ENCODE measurements at places on chromosomes 11 and 22.
A peak's percentile ranks its signal among the peaks of the same experiment; 100 is the strongest.

- DNase-seq = peak; percentile 7
Observed at GRCh38 chr22:23565915-23566704, 14.0 kb downstream of the IGLL1 start.

DNA sequence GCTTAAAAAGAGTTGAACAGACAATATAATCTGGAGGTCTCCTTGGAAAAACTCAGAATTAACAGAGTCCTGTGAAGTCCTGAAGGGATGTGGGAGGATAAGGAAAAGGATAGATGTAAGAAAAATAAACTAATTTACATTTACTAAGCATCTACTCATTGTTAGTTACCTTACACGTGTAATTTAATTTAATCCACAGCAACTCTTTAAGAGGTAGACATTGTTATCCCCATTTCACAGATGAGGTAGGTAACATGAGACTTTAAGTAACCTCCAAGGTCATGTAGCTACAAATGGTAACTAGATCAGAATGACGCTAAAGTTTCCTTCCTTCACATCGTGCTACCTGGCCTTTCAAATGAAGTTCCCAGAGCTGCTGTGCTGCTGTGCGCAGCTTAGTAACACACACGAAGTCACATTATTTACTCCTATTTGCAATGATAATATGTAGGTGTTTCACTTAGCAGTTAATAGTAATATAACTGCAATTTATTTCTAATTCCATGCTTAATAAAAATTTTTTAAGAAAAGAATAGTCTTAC lies 5.7 kb upstream of the PDE3B start:
- DNase-seq = no peak

GRCh38 chr11:64971421-64972233 lies at the start of gene MAJIN:
Gene MAJIN (minus strand): TSS chr11:64972108. CDS start chr11:64959405, 12,703 bp downstream.
- peak; percentile 84 for DNase-seq

- DNase-seq = no peak
Observed at GRCh38 chr22:50169181-50169759, 1.3 kb upstream of the PANX2 start.

GRCh38 chr11:102497061-102497460 lies 33.5 kb downstream of the MMP7 start:
- DNase-seq = no peak

DNA sequence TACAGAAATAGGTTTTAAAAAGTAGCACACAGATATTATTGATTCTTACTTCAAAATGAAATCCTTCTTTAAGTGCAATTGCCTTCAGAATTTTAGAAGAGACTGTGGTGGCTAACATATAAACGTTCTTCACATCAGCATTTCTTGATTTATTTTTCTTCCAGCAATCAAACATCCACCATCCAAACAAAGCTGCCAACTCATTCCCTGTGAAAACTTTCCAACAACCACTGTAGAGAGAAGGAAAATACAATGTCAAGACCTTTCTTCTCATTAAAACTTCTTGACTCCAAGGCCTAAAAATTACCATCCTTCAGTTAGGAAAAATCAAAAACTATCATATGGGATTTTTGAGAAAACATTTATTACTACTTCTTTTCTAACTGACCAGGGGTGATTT lies 34.0 kb upstream of the P4HA3 start:
- DNase-seq = no peak

Measured in activated CD4-positive, alpha-beta T cell treated with anti-CD3 and anti-CD28 coated beads, Interleukin-2, amount 50 U/mL, for 4 hours (primary cell).